ENCODE measurements at places on chromosomes 6 and 20.
A peak's percentile ranks its signal among the peaks of the same experiment; 100 is the strongest.

DNA sequence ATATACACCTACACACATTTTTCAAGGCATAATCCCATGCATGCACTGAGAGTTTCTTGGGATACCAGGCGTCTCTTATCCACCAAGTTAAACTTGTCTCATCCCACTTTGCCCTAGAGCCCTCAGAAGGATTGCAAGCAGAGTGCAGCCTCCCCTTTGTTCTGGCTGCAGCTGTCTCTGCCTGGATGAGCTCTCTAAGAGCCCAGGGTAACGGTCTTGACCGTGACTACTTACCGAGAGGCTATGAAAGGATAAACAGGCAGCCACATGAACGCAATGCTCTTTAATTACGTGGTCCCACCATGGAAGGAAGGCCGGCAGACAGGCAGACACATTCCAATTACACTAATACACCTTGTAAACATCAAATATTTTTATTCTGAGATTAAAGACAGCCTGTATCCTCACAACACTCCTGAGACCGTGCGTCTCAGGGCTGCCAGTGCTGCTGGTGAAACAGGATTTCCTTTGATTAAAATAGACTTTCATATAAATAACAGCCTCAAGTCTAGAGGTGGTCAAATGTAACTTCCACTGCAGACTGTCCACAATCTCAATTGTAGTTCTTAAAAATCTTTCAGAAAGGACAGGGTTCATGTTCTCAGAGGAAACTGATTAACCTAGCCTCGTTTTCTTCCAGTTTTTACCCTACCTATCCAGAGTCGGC lies 210.0 kb upstream of the PRDM1 start:
- no peak for DNase-seq

- no peak for DNase-seq
These were observed 229.5 kb upstream of the RNF24 start for GRCh38 chr20:4244700-4245485.

DNA sequence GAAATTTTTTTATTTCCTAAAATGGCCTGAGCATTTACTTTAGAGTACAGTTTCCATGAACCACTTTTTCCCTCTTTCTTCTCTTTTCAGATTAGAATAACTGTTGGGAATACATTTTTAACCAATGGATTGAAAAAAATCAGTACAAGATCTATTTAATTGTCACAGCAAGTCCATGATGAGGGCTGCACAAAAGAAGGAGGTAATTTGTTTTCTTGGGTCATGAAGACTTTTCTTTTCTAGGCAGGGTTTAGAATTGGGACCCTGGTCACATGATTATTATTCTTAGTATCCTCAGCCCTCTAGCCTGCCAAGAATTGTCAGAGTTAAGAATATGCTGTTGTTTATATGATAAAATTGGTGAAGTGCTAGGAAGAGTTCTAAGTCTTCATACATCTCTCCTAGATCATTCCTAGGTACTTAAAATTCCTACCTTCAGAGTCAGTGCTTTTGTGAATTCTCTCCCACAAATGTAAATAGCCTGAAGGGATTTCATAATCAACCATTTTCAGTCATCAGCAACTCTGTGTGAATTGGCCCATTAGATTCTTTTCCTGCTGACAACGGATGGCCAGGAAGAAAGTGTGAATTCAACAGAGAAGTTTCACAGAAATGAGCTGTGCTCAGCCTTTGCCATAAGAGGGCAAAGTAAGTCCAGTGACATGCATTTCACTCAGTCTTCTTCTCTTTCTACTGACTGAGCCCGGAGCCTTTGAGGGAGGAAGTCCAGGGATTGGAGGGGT lies 32.4 kb upstream of the TPBG start:
- peak; percentile 82 for DNase-seq

DNA sequence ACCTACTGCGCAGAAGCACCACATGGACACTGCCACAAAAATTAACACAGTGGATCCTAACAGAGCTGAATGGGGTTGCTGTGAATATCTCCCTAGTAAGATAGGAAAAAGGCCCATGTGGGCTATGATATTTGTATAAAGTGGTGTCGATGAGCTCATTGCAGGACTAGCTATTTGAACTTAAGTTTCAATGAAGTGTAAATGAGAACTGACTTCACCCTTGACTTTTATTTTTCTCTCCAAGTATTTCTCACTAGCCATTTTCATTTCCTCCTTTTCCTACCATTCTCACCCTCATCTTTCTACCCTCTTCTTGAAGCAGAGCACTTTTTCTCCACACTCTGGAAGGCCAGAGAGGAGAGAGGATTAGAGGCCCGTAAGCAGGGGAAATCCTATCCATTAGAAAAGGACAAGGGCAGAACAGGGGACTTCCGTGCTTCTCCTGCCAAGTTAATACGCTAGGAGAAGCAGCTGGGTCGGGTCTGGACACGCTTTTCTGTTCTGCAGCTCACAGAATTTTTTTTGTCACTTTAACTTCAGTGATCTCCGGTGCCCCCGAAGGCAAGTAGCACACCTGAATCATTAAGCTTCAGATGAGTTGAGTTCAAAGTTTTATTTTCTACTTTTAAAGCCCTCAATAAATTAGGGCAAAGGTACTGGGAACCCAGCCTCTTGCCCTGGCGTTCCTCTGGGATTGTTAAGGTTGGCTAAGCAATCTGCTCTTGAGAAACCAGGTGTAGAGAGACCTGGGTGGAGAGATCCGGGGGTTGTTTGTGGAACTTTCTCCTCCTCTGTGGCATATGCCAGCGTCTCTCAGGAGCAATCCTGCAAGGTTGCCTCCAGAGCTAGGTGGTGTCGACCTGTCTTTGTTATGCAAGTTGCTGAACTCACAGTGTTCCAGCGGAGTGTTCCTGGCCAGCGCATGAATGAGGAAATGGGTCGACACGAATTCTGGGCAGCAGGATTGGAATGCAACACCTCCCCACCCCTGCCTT lies 56.2 kb upstream of the ARID1B start:
- no peak for DNase-seq

GRCh38 chr6:168860987-168861386 lies 392.7 kb downstream of the THBS2 start:
- no peak for DNase-seq

DNA sequence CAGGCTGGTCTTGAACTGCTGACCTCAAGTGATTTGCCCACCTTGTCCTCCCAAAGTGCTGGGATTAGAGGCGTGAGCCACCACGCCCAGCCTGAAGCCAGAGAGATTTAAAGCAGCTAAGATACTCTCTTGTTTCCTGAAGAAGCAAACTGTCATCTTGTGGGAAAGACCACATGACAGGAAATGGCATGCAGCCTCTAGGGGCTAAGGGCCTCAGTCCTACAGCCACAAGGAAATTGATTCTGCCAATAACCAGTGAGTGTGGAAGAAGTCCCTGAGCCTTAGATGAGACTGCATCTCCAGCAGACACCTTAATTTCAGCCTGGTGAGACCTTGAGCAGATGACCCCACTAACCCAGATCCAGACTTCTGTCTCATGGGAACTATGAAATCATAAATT lies 40.9 kb downstream of the KIZ start:
- DNase-seq, result no peak

DNA sequence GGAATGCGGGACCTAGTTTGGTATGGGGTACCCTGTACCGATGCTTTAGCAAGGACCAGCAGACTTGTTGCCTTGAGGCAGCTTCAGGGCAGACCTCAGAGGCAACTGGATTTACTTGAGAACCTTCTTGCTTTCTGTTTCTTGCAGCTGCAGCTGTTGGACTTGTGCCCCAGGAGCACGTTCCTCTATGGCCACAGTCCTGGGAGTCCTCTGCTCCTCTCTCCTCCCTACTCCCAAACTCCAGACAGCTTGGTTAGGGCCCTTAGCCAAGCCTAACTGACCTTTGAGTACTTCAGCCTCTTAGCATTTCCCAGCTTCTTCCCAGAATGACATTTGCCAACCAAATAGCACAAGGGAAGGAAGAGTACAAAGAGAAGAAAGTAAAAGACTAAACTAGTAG lies 34.7 kb downstream of the GHRH start:
- DNase-seq, result no peak
